D721Med (cell line): ENCODE measurements at places on chromosomes 1 and 21.

DNA sequence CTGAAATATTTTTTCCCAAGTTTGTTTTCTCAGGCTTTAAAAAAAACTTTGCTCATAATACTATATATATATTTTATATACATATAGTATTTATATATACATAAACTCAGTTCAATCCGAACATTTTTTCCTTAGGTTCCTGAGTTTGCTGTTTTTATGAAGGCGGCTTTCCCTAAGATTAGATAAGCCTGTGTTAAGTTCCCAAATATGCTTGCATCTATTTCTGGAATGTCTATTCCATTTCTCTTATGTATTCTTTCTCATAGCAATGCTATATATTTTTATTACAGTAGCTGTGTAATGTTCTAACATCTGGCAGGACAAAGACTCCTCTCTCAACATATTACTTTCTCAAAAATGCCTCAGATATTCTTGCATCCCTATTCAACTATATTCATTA is 45.9 kb downstream of the ADSS2 start:
- no peak for DNase-seq

DNA sequence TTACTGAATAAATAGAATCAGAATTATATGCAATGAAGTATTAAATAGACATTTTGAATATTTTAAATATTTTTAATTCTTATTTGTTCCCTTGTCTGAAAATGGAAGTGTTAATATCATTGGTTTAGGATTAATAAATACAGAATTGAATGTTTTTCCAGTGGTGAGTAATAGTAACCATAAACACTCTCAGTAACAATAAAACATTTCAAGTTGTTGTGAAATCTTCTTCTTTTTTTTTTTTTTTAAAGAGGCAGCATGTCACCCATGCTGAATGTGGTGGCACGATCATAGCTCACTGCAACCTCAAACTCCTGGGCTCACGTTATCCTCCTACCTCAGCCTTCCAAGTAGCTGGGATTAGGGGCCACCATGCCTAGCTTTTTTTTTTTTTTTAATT is 86.2 kb upstream of the ZBTB18 start:
- no peak for DNase-seq

- DNase-seq: no peak
Measured at GRCh38 chr1:246187834-246188372, 319.2 kb downstream of the SMYD3 start.

GRCh38 chr1:181919542-181919941 is 142.0 kb downstream of the ZNF648 start:
- DNase-seq: no peak

DNA sequence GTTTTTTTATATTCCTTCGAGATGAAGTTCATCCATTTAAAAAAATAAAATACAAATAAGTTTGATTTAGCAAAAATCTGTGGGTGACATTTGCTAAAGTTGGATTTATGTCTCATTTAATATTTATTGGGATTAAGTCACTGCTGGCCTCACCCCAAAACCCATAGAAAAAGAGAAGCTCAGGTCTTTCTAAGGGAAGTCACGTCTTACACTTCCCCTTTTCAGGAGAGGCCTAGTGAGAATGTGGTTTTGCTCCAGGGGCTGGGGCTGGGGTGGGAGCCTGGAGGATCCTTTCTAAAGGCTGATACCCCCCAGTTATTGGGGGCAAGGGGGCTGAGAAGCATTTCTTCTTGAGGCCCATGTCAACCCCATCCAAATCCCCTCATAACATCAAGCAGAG is 300.3 kb downstream of the DSCAM start:
- DNase-seq: no peak

- DNase-seq: no peak
Measured at GRCh38 chr1:239237912-239238311, 148.5 kb upstream of the CHRM3 start.

DNA sequence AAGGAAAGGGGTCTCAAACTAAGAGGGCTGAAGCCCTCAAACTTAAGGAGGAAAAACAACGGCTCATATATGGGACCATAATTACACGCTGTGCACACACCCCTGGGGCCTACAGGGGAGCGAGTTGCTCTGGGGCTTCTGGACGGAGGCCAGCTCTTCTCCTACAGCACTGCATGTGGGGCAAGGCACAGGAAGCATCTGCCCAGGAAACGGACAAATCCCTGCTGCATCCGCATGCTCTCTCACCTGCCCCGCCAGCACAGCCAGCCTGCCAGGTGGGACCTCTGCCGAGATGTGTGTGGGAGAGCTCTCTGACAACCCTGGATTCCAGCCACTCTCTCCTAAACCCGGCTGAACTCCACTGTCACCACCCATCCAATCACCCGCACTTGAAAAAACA is 54.1 kb downstream of the MRPL37 start:
- DNase-seq: no peak

DNA sequence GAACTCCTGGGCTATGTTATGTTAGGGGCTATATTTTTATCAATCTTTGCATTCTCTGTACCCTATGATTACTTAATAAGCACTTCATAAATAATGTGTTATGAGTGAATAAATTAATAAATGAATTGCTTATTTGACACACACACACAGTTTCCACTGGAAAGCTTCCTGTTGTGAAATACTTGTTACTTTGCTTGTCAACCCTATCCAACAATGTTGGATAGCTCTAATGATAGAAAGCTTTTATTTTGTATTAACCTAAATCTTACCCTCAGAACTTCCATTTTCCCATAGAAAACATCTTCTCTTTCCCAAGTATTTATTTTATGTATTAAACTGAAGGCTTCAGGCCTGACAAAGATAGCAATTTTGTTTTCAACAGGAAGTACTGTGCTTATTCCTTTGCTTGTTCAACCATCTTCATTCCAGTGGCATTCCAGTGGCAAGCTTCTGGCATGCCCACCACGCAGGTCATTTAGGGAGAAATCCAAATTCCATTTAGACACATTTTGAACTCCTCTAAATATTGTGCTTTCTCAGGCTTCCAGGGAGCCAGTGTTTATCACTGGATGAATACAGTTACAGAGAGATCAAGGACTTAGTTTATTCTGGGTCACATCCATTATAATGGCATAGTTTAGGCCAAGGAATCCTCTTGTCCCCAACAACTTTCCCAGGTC is 134.4 kb downstream of the TGFB2 start:
- no peak for DNase-seq

GRCh38 chr1:147091801-147092200 is 80.5 kb downstream of the PRKAB2 start:
- DNase-seq: no peak

GRCh38 chr1:224205438-224205840 is 22.4 kb downstream of the DEGS1 start:
- no peak for DNase-seq

- no peak for DNase-seq
Measured at GRCh38 chr1:56819387-56819899, at the start of gene FYB2. Gene FYB2 (minus strand): TSS chr1:56819404. CDS start chr1:56819290, 114 bp downstream.

GRCh38 chr1:225949041-225949440 is 8.0 kb upstream of the LEFTY2 start:
- DNase-seq: no peak

- no peak for DNase-seq
Measured at GRCh38 chr1:242447689-242448088, 76.8 kb downstream of the PLD5 start.

DNA sequence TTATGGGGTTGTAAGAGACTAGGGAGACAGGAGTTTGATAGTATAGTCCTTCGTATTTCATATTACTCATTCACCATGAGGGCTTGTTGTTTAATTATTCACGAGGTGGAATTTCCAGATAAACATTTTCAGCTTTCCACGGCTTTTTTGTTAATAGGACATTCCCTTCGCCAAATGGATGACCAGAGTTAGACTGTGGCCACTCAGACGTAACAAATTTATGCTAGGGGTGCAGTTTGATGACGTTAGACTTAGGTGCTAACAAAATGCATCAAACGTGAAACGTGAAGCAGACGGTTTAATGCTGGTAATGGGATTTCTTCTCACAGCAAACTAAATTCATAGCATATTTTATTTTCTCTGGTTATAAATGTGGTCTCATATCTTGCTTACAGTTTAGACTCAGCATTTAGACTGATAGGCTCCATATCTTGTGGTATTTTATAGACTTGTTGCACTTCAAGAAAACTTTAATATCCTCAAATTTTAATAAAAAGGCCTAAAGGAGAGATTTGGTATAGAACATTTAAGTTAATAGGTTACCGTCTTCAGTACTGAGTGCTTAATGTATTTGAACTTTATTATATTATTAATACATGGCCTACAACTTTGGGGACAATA is 2.3 kb downstream of the DHX9 start:
- DNase-seq: no peak

GRCh38 chr1:209756615-209757445 is 977 bp downstream of the TRAF3IP3 start:
- DNase-seq: no peak

DNA sequence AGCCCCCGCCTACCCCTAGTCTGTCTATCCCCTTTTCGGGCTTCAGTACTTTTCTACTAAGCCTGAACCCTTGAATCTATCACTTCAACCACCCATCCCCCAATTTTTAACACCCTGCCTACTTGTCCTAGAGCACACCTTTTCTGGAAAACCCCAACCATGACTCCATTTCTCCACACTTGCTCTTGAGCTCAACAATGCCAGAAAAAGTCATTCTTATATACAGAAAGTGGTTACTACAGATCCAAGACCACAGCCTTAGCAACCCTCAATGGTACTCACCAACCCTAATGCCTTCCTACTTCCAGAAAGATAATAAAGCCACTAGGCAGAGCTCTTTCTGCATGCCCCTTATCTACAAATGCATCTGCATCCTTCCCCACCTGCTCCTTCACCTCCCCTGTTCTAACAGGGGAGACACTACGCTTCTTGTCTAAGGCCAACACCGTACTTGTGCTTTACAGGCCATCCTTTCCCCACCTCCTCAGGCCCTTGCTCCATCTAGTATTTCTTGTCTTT is 41.2 kb downstream of the DMAP1 start:
- DNase-seq: no peak

DNA sequence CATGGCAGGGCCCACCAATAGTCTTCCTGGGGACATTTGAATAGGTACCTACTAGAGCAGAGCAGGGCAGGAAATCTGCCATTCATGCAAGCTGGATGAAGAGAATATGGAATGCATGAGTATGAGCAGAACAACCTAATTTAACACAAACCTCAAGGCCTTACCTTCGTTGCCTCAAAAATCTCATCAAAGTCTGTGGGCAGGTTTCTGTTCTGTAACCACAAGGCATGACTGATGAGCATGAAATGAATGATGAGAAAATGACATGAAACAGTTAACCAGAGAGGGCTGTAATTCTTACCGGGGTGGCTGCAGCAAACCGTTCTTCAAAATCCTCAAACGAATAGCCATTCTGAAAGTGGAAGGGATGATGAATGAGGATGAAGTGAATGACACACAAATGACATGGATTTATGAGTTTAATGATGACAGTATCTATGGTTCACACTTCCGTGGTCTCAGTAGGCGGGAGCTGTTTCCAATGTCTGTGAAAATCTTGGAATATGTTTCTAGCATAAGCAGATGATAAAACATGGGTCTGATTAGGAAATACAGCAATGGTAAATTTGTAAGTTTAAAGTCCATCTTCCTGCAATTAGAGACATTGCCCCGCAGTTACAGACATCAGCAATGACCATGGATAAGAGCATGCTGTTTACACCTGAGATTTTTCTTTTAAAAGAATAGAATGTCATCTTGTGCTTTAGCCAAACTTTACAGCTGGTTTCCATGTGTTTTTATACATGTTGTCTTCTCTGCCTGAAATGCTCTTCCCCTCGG is 67.6 kb upstream of the C8B start:
- DNase-seq: no peak

- DNase-seq: no peak
Measured at GRCh38 chr21:33975548-33976081, 60.0 kb upstream of the ATP5PO start.

DNA sequence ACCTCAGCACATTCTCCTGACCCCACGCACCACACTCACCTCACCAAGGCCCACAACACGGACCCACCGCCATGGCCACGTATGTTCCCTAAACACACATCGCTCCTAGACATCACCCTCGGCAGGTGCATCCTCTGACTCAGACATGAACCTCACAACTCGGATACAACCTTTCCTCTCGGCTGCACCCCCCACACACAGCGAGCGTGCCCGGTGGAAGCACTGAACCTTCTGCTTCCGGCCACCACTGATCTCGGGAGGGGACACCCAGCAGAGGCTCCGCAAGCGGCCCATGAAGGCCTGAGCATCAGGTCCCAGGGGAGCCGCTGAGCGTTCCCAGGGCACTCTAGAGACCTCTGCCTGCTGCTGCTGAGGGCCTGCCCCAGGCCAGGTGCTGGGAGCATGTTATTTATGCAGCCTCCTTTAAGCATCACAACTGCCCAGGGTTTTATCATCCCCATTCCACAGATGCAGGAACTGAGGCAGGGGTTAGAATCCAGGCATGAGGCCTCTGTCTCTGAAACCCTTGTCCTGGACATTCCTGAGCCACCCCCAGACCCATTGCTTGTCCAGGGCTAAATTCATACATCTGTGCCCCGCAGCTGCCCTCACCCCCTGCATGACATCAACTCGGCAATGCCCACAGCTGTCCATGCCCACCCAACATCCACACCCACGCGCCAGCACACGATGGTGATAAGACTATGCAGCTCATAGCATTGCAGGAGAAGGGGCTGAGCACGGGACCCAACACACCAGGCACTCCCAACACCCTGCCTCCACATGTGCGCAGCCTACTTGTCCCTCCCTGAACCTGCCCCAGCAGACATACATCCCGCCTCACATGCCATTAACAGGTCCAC is 27.0 kb downstream of the SDC3 start:
- DNase-seq: no peak

DNA sequence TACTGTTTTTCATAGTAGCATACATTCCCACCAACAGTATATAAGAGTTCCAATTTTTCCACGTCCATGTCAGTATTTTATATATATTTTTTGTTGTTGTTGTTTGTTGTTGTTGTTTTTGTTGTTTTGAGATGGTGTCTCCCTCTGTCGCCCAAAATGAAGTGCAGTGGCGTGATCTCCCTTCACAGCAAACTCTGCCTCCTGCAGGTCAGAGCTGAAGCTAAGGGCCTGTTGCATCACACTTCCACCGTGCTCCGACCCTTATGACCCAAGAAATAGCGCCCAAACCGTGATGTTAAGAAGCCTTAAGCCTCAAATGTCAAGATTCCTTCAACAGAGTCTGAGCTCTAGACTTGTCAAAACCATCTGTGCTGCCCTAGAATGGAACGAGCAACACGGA is 2032.3 kb downstream of the MRPL39 start:
- no peak for DNase-seq

DNA sequence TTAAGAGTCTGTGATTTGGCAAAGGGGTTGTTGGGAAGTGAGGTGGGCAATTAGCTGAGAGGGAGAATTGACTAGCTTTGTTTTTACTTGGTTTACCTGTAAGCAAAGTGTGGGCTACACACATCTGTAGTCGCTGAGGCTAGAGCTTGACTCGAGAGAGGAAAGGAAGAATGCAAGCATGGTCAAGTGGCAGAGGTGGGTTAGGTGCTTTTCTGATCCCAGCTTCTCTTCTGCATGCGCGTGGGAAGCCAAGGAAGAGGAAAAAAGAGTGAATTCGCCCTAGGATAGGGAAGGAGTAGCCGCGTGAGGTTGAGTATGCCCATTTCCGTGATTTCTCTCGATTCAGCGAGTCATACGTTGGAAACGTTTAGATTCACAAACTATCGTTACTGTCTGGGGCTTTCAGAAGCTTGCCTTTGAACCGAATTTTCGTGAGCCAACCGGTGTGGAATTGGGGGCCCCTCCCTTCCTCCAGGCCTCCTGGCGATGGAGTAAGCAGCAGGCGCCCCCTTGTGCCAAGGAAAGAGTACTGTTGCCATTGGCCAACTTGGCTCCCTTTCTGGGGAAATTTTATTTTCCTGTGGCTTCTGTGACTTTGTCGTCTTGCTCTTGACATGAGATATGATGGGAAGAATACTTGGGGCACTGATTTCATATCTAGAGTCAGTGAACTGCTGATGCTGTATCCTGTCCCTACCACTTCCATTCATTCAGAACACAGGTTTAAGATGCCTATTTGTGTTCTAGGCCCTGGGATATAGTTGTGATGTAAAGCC is 1.3 kb downstream of the PIGV start:
- no peak for DNase-seq
